ENCODE measurements at places on chromosomes 5 and 9.

DNA sequence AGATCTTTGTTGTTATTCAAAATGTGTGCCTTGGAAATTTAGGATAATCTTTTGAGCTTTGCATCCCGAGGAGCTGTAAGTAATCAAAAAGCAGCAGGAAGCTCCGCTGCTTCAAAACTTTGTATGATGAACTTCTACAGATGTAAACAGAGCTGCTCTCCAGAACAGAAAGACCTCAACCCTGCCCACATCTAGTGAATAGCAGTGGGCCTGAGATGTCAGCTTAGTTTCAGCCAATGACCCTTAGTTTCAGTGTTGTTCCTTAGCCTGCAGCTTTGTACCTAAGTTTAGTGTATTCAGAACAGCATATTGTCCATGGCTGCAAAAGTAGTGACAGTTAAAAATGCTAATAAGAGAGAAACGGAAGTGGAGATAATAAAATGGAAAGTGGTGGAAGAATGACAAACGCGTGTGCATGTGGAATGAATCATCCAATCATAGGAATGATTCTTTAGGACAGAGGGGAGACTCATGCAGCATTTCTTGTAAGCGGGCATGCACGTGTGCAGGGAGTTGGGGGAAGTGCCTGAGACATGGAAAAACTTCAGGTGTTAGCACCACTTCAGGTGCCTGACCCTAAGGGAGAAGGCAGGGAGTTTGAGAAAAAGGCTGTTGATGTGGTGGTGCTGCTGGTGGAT lies 24.9 kb downstream of the SNX24 start:
- no peak for DNase-seq

DNA sequence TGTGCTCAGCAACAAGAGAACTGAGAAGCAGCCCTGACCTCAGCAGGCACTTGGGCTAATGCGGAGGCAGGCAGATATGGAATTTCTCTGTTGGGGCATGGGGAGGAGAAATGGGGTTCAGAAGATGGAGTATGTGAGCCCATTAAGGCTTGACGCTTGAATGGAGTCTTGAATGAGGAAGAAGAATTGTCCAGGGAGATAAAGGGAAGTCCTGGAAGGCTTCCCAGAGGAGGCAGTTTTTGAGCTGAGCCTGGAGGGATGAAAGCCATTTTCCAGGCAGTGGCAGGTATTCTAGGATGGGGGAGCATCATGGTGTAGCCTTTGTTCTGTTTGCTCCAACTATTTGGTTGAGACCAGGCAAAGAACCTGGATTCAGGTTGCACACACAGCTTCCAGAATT lies 34.5 kb downstream of the FGF18 start:
- no peak for DNase-seq

DNA sequence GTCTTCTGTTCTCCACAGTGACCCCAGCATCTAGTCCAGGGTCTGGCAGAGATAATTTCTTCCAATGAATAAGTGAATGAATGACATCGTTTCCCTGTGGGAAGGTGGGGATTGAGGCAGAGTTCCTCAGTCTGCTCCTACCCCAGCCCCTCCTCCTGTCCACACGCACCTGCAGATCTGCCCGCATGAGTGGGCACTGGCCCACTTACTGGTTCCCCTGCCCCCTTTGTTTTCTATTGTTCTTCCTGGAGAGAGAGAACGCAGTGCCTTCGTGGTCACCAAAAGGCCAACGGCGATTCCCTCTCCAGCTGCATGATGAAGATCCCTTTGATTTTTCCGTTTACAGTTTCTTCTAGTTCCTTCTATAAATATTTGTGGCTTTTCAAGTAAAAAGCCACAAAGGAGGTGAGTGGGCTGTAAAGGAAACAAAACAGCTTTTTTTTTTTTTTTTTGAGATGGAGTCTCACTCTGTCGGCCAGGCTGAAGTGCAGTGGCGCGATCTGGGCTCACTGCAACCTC lies 5.8 kb upstream of the FPGS start:
- no peak for DNase-seq

GRCh38 chr9:95058121-95058785 lies 259.3 kb downstream of the FANCC start:
- no peak for DNase-seq

DNA sequence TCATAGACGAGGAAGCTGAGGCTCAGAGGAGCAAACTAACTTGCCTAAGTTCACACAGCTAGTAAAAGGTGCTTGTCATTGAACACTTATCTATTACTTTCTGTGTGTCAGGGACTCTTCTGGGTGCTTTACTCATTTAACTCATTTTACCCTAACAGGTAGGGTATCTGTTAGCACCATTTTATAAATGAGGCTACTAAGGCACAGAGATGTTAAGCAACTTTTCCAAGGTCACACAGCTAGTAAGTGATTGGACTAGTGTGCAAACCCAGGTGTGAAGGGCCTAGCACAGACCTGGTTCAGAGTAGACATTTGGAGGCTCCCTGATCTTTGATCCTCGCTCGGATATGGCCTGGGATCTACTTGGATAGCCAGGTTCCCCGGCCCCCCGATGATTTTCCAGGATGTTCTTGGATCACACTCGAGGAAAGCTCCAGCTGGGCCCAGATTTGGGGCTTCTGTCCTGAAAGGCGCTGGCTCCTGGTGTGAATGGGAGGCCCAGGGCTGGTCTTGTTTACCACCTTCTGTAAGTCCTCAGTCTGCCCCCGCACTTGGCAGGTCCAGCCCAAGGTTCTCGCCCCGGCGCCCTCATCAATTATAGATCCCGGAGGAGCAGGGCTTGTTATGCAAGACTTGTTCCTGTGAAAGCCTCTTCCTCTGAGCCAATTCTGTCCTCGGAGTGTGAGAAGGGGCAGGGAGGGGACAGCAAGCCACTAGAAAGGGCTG lies 37.5 kb downstream of the GSN start:
- DNase-seq, result no peak
